ENCODE measurements at places on chromosomes 16 and 17. TPM values are rescaled to one million over a fixed set of nuclear protein-coding genes. Genes with fewer than 3 reads are reported as not detected.

Gene NOL3
- total RNA-seq = 48.5 TPM

Gene SSTR5
- not detected for total RNA-seq

Gene HBA2
- 230 TPM for total RNA-seq

GRCh38 chr17:35855965-35856364 lies 12.7 kb downstream of the HEATR9 start:
- no peak overlapping the region for H3K27ac ChIP-seq
- no peaks in the 10 kb centered on the region for H3K27me3 ChIP-seq
- no peak overlapping the region for H3K4me3 ChIP-seq

DNA sequence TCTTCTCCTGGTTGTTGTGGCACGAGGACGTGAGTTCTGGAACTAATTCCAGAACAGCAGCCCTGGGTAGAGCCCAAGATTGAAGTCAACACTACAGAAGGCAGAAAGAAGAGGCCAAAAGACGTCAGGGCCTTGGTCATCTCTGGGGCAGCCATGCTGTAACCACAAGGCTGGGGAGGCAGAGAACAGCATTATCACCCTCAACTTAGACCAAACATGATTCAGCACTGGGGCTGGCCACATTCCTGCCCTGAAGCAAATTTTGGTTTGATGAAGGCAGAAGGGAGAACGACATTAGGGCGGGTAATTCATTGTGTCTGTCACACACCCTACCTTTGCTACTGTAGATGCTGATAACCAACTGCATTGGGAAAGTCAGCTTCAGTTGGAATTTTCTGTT lies 9.7 kb upstream of the ALOX15B start:
- H3K36me3 ChIP-seq = no peaks in the 10 kb centered on the region
- H3K27ac ChIP-seq = no peak overlapping the region
- H3K4me1 ChIP-seq = no peaks in the 10 kb centered on the region

DNA sequence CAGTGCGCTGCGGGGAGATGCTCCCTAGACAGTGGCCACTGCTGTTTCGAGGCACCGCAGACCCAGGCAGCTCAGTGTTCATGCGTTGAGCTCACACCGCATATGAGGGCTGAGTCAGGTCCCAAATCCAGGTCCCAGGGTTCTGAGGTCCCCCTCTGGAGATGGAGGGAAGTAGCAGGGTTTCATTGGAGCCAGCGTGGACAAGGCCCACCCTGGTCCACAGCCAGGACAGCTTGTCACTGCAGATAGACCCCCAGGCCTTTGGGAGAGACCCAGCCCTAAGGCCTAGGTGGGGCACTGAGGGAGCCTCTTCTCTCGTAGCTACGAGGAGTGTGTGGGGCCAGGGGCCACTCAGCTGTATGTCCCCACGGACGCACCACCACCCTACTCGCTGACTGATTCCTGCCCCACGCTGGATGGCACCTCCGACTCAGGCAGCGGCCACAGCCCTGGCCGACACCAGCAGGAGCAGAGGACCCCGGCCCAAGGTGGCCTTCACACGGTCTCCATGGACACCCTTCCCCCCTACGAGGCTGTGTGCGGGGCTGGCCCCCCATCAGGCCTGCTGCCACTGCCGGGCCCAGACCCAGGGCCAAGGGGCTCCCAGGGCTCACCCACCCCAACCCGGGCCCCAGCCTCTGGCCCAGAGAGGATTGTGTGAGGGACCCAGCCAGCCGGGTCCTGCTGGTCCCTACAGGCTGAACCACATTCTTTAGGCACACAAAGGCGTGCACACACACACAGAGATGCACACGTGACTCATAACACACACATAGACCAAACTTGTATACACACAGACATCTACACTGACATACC lies 53.4 kb downstream of the BEAN1 start:
- no peak overlapping the region for H3K4me3 ChIP-seq
- peaks cover 17% of the 10 kb centered on the region for H3K27me3 ChIP-seq
- no peak overlapping the region for H3K27ac ChIP-seq

GRCh38 chr16:56732832-56733231 lies 2.9 kb downstream of the NUP93 start:
- no peak overlapping the region for H3K27ac ChIP-seq
- H3K4me3 ChIP-seq = no peak overlapping the region
- H3K4me1 ChIP-seq = peaks cover 22% of the 10 kb centered on the region
- H3K27me3 ChIP-seq = no peaks in the 10 kb centered on the region

GRCh38 chr17:31561469-31562375 lies 170.2 kb downstream of the RAB11FIP4 start:
- no peaks in the 10 kb centered on the region for H3K36me3 ChIP-seq
- peaks cover 79% of the 10 kb centered on the region for H3K4me1 ChIP-seq
- H3K4me3 ChIP-seq = peak overlapping the region; percentile 86
- peak overlapping the region; percentile 93 for H3K27ac ChIP-seq
- DNase-seq = no peak

DNA sequence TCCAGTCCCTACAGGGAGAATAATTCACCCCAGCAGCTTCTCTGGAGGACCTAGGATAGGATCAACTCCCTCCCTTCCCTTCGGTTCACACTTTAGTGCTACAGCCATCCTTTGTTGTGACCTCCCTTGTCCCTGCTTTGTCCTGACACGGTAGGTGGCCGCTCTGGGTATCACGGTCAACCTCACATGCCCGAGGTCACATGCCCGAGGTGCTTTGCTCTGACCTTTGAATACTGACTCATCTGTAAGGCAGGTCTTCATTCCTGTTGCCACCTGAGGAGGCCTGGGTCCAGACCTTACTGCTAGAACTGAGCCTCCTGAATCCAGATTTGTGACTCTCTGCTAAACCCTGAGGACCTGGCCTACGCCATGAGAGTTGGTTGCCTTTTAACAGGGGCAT lies 19.7 kb downstream of the ALKBH5 start:
- no peak overlapping the region for H3K27ac ChIP-seq
- no peak for DNase-seq
- peaks cover 48% of the 10 kb centered on the region for H3K4me1 ChIP-seq
- peaks cover 16% of the 10 kb centered on the region for H3K36me3 ChIP-seq
- no peaks in the 10 kb centered on the region for H3K27me3 ChIP-seq

GRCh38 chr16:71172481-71173207 lies 57.9 kb downstream of the HYDIN start:
- H3K36me3 ChIP-seq = no peaks in the 10 kb centered on the region
- H3K4me3 ChIP-seq = no peak overlapping the region
- H3K4me1 ChIP-seq = no peaks in the 10 kb centered on the region
- no peak overlapping the region for H3K27ac ChIP-seq
- no peak for DNase-seq
- H3K27me3 ChIP-seq = no peaks in the 10 kb centered on the region

DNA sequence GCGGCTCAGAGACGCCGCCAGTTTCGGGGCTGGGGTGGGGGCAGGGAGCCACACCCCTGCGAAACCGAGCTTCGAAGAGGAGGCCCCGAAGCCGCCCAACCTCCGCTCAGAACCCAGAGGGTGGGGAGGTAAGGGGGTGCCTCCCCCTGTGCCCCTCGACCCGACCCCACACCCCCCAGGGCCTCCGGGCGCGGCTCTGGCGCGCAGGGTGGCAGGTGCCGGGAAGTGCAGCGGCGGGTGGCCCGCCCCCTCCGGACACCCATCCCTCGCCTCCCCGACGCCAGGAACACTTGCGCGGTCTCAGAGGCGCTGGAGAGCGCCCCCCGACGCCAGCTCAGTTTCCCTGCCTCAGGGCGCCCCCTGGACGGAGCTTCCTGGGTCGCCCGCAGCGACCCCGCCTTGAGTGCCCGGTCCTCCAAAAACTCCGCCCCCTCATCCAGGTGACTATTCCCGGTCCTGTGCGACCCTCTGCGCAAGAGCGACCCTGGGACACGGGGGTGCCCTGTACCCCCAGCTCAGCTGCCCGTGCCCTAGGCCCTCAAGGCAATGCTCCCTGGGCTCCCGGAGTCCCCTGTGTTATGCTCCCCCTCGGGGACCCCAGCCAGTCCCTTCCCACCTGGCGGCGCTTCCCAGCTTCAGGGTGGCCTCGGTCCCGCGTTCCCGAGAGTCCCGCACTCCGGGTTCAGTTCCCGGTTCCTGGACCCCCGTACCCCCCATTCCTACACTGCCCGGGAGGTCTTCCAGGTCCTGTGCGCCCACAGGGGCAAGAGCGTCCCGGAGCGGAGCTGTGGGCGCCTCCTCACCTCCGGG lies 562 bp downstream of the PPL start:
- H3K4me1 ChIP-seq = peaks cover 30% of the 10 kb centered on the region
- no peak for DNase-seq
- no peaks in the 10 kb centered on the region for H3K36me3 ChIP-seq
- H3K27ac ChIP-seq = peak overlapping the region; percentile 82
- peaks cover 34% of the 10 kb centered on the region for H3K27me3 ChIP-seq

- DNase-seq = no peak
- H3K4me3 ChIP-seq = no peak overlapping the region
- no peaks in the 10 kb centered on the region for H3K27me3 ChIP-seq
- H3K27ac ChIP-seq = no peak overlapping the region
These were observed 20.9 kb downstream of the TRIM16 start for GRCh38 chr17:15663176-15663575.

DNA sequence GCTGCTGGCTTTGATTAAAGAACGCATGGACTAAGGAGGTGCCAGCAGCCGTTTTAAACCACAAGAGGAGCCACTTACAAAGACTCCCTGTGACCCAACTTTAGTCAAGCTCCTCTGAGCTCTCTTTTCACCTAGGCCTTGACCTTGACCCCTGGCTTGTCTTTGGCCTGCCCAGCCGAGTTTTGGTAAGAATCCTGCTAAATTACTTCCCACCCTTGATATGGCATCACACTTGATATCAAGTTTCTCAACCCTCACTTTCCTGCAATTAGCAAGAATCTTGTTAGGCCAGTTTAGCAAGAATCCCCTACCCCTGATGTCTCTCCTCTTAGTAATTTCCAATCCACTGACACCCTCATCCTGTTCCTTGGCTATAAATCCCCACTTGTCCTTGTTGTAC lies 232.8 kb upstream of the SALL1 start:
- H3K4me3 ChIP-seq = no peak overlapping the region
- no peaks in the 10 kb centered on the region for H3K27me3 ChIP-seq
- H3K27ac ChIP-seq = no peak overlapping the region

DNA sequence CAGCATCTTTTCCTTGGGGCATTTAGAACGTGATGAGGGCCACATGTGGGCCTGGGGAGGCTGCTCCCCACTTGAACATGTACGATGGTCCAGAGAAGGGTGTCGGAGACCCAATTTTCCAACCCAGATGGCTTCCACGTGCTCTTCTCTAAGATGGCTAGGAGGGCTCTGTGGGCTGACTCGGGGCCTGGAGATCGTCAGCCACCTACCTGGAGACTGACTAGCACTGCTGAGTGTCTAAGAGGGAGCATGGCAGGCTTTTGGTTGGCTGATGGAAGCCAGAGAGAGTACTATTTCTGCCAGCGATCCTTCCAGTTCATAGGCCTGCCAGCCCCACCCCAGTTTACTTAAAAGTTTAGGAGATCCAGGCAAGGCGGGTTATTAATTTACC lies 60.2 kb upstream of the CLEC18A start:
- H3K36me3 ChIP-seq = peaks cover 22% of the 10 kb centered on the region
- no peak overlapping the region for H3K4me3 ChIP-seq
- H3K4me1 ChIP-seq = peaks cover 17% of the 10 kb centered on the region
- H3K27ac ChIP-seq = peak overlapping the region; percentile 87
- no peaks in the 10 kb centered on the region for H3K27me3 ChIP-seq

DNA sequence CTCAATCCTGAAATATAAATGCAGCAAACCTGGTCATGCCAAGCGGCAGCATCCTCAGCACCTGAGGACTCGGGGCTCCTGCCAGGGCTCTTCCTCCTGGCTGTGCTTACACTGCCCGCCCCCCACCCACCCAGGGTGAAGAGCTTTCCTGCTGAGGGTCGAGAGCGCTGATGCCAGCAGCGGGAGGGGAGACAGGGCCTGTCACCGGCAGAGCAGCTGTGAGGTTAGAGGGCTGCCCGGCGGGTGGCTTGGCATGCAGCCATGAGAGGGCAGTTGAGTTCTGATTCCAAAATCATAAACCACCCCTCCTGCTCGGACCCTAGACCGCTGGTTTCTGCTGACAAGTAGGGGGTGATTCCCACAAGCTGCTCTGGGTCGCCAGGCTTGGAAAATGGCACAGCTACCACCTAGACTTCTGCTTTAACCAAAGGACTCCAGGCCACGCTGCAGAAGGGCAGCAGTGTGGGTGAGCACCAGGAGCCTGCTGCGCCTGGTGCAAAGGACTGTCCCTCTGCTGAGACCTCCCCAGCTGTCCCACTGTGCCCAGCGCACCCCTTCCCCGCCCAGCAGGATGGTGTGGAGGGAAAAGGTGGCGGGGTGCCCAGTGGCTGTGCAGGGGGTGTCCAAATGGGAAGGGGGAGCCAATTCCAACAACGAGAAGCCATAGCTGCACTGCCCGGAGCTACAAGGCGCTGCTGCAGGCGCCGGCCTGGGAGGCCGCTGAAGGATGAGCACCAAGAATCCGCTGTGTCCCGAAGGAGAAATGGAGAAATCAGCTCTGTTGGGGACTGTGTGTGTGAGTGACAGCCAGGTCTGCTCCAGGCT lies 26.6 kb downstream of the MXRA7 start:
- no peak overlapping the region for H3K4me3 ChIP-seq
- peaks cover 86% of the 10 kb centered on the region for H3K4me1 ChIP-seq
- peak overlapping the region; percentile 96 for H3K27ac ChIP-seq
- DNase-seq = no peak
- H3K36me3 ChIP-seq = peaks cover 68% of the 10 kb centered on the region

DNA sequence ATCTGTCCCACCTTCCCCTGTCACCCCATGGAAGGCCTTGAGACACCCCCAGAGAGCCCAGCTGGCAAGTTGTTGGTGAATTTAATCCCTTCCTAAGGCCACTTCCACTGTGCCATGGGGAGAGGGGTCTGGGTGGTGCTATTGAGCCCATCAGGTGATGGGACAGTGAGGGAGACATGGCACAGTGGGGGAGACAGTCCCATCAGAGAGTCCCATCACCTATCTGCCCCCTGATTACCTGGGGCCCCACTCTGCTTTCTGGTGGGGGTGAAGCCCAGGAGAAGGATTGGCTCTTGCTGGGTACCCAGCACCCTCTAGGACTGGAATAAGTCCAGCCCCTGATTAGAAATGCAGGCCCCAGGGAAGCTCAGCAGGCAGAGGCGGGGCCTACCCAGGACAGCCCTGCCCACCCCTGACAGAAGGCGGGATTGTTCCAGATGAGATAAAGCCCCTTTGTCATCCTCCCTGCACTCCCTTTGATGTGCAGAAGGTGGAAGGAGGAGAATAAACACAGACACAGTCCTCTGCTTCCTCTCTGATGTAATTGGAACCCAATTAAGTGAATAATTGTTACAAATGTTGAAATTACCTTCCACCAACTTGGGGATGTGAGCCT lies 18.9 kb downstream of the TMEM132E start:
- no peak overlapping the region for H3K4me3 ChIP-seq
- no peaks in the 10 kb centered on the region for H3K4me1 ChIP-seq
- no peak overlapping the region for H3K27ac ChIP-seq
- H3K36me3 ChIP-seq = no peaks in the 10 kb centered on the region
- no peaks in the 10 kb centered on the region for H3K27me3 ChIP-seq
- no peak for DNase-seq

DNA sequence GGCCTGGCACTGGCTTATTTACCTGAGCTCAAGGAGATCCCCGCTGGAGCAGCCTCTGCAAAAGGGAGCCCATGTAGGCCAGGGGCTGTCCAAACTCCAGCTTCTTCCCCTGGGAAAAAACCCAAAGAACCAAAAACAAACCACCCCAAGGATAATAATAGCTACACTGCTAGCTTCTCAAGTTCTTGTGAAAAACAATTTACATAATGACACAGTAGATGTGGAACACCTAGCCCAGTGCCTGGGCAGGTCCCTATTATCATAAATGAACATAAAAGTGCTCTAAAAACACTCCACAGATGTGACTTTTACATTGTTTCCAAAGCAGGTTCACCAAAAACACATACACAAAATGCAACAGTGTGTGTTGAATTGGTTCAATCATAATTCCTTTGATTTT lies 27.3 kb downstream of the CENPV start:
- no peaks in the 10 kb centered on the region for H3K27me3 ChIP-seq
- H3K36me3 ChIP-seq = no peaks in the 10 kb centered on the region
- H3K27ac ChIP-seq = no peak overlapping the region
- H3K4me1 ChIP-seq = peaks cover 14% of the 10 kb centered on the region
- no peak for DNase-seq
- H3K4me3 ChIP-seq = no peak overlapping the region
